Hepatocyte (in vitro differentiated cells): ENCODE measurements at places on chromosomes 2 and 18.

- H3K27me3 ChIP-seq = peaks cover 54% of the 10 kb centered on the region
- H3K4me1 ChIP-seq = peaks cover 14% of the 10 kb centered on the region
- no peaks in the 10 kb centered on the region for H3K36me3 ChIP-seq
Observed at GRCh38 chr2:84880395-84880644, 564 bp downstream of the TRABD2A start.

DNA sequence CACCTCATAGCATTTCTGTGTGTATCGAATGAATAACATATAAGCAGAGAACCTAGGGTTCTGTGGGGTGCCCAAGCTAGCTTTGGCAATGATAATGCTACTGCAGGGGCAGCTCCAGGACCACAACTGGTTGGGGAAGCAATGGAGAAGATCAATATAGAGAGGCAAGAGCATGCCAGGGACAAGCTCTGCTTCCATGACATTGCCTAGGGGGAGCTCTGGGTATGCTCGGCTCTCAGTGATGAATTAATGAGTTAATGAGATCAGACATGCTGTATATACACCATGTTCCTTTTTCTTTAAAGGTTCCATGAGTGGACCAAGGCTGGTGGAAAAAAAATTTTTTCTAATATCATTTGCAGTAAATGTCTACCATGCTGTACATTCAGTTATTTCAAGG is 618.4 kb downstream of the BCL11A start:
- no peaks in the 10 kb centered on the region for H3K27me3 ChIP-seq
- H3K27ac ChIP-seq = no peak overlapping the region
- H3K4me3 ChIP-seq = no peak overlapping the region

DNA sequence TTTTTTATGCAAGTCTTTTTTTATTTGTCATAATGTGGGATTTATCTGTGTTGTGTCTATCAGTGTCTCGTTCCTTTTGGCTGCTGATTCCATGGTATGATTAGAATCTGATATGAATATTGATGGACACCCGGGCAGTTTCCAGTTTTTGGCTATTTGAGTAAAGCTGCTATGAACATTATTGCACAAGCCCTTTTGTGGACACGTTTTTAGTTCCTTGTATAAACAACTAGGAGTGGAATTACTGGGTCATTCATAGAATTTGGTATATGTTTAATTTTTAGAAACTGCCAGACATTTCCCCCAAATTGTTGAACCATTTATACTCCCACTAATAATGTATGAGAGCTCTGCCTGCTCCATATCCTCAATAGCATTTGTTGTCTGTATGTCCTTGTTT is 26.6 kb downstream of the HK2 start:
- H3K36me3 ChIP-seq = no peaks in the 10 kb centered on the region
- no peak for DNase-seq
- H3K4me1 ChIP-seq = peaks cover 27% of the 10 kb centered on the region
- no peaks in the 10 kb centered on the region for H3K27me3 ChIP-seq

DNA sequence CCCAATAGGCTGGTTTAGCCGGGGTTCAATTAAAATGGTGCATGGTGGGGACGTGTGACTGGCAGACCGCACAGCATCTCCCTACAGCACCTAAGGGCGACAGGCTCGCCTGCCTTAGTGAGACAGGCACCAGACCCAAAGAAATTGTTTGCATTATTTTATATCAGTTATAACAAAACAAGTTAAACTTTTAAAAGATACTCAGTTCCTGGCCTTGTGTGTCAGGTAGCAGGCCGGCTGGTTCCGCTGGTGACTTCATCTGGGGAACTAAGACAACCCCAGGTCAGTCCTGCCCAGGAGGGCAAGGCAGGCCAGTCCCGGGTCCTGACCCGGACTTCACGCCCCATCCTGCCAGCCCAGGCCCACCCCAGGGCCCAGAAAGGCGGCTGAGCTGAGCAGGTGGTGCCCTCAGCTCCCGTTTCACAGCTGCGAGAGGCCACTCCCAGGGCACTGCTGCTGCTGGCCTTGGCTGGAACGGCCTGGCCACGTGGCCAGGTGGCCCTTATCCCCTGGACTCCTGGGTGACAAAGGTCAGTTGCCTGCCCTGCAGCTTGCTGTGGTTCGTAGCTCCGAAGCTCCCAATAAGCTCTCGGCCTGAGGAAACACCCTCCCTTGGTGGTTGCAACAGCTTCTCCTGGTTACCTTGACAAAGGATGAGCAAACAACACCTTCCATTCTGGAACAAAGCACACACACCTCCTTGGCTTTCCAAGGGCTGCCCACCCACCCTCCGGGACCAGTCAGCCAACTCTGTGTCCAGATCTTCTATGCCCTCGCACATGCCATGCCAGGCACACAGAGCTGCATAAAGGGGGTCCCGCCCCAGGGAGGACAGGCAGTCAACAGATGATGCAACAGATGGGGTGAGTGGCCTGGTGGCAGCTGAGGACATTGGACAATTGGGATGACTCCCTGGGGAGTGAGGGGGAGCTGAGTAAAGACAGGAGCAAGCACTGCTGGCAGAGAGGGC is 11.3 kb upstream of the AGXT start:
- no peaks in the 10 kb centered on the region for H3K27me3 ChIP-seq
- H3K4me1 ChIP-seq = peaks cover 4% of the 10 kb centered on the region
- H3K27ac ChIP-seq = peak overlapping the region; percentile 76
- DNase-seq = peak; percentile 73
- no peak overlapping the region for H3K4me3 ChIP-seq
- no peaks in the 10 kb centered on the region for H3K36me3 ChIP-seq

DNA sequence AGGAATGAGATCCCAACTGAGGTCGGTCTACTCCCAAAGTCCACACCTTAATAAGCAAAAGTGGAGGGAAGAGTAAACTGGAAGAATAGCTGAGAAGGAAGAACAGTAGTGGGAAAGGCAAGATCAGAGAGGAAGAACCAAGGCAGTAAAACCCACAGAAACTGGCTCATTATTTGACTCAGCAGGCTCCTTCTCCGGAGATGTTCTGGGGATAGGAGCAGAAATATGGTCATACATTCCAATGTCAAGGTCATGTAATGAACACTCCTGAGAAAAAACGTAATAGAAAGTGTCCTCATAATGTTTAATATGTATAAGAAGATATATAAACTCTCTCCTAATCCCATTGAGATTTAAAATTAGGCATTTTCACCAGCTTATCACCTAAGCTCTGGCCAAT is 39.5 kb downstream of the STK39 start:
- no peak for DNase-seq
- no peaks in the 10 kb centered on the region for H3K36me3 ChIP-seq
- H3K4me3 ChIP-seq = no peak overlapping the region
- no peaks in the 10 kb centered on the region for H3K27me3 ChIP-seq
- peaks cover 13% of the 10 kb centered on the region for H3K4me1 ChIP-seq

DNA sequence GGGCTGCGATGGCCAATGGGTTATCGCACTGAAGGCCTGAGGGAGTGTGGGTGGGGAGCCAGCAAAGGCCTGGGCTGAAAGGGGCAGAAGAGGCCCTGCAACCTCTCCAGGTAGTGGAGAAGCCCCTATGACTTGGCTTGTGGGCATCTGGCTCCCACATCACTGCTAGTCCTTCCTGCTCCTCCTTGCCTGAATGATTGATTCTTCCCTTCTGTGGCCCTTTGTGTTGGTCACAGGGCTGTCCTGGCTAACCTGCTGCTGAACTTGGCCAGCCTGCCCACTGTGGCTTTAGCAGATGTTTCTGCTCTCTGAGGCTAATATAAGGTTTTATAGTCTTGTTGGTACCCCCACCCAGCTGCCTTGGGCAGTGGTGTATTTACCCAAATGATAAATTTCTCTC is 136.2 kb upstream of the ALPP start:
- no peaks in the 10 kb centered on the region for H3K36me3 ChIP-seq
- H3K4me1 ChIP-seq = no peaks in the 10 kb centered on the region
- no peak overlapping the region for H3K4me3 ChIP-seq
- no peak overlapping the region for H3K27ac ChIP-seq
- H3K27me3 ChIP-seq = no peaks in the 10 kb centered on the region
- no peak for DNase-seq

GRCh38 chr2:109031476-109032228 is 42.6 kb upstream of the EDAR start:
- H3K4me1 ChIP-seq = peaks cover 9% of the 10 kb centered on the region
- H3K36me3 ChIP-seq = no peaks in the 10 kb centered on the region
- DNase-seq = peak; percentile 66
- H3K4me3 ChIP-seq = peak overlapping the region; percentile 34

- no peaks in the 10 kb centered on the region for H3K4me1 ChIP-seq
- H3K4me3 ChIP-seq = no peak overlapping the region
- H3K27me3 ChIP-seq = no peaks in the 10 kb centered on the region
- no peak for DNase-seq
- no peaks in the 10 kb centered on the region for H3K36me3 ChIP-seq
Observed at GRCh38 chr18:77346208-77346810, 96.7 kb downstream of the GALR1 start.

GRCh38 chr2:169663247-169663646 is 31.0 kb downstream of the CFAP210 start:
- H3K4me1 ChIP-seq = no peaks in the 10 kb centered on the region
- H3K27me3 ChIP-seq = peaks cover 4% of the 10 kb centered on the region
- no peaks in the 10 kb centered on the region for H3K36me3 ChIP-seq
- DNase-seq = no peak

DNA sequence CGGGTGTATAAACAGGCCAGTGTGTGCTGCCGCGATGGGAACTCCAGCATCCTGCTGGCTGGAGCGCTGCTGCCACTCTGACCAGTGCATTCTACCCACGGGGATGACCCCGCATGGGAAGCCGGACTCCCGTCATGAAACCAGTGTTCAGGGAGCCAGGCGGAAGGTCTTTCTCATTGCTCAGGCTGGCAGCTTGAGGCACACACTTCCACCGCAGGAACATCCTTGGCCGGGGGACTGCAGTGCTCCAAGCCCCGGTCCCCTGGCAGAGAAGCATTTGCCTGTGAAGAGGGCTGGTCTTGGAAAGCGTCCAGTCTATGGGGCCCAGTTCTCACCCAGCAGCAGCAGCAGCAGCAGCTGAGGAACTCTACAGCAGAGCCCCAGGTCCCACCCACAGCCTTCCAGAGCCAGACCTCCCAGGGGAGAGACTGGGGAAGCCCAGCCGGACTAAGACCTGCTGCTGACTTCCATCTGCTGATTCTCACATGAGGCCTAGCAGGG is 235.9 kb downstream of the KLHL29 start:
- H3K4me1 ChIP-seq = peaks cover 32% of the 10 kb centered on the region
- peak overlapping the region; percentile 22 for H3K27ac ChIP-seq
- no peaks in the 10 kb centered on the region for H3K27me3 ChIP-seq

GRCh38 chr2:55236992-55237543 is 4.6 kb downstream of the RPS27A start:
- no peak overlapping the region for H3K27ac ChIP-seq
- H3K4me3 ChIP-seq = no peak overlapping the region
- peaks cover 14% of the 10 kb centered on the region for H3K4me1 ChIP-seq
- no peaks in the 10 kb centered on the region for H3K36me3 ChIP-seq
- no peaks in the 10 kb centered on the region for H3K27me3 ChIP-seq
